Peyer's patch (tissue), 4 donors: ENCODE measurements at places on chromosomes 11 and 22. TPM values are rescaled to one million over a fixed set of nuclear protein-coding genes. Genes with fewer than 3 reads are reported as not detected.

GRCh38 chr22:38032681-38033521 lies 24.3 kb upstream of the PICK1 start:
- no peak for DNase-seq

- no peak for DNase-seq
Measured at GRCh38 chr11:81197396-81197795, 1536.3 kb downstream of the FAM181B start.

NTM gene
- 2.8 TPM for total RNA-seq

- DNase-seq = no peak
Measured at GRCh38 chr11:102449651-102450570, 2.7 kb downstream of the TMEM123 start.

DNA sequence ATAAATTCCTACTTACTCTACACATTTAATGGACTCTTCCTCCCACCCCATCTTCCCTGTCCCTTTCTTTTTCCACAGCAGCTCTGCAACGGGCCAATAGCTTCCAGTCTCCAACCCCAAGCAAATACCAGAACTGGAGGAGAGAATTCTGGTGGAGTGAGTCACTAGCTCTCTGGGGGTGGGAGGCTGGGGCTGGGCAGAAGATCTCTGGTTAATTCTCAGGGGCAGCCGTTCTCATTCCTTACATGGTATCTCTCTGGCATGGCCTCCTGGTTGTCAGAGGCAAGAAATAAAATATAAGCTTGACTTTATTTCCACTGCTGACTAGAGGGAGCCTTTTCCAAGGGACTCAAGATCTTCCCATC lies 90.4 kb upstream of the PARVA start:
- no peak for DNase-seq

GRCh38 chr11:1302041-1302460 lies 7.4 kb downstream of the TOLLIP start:
- DNase-seq = peak; percentile 51

DNA sequence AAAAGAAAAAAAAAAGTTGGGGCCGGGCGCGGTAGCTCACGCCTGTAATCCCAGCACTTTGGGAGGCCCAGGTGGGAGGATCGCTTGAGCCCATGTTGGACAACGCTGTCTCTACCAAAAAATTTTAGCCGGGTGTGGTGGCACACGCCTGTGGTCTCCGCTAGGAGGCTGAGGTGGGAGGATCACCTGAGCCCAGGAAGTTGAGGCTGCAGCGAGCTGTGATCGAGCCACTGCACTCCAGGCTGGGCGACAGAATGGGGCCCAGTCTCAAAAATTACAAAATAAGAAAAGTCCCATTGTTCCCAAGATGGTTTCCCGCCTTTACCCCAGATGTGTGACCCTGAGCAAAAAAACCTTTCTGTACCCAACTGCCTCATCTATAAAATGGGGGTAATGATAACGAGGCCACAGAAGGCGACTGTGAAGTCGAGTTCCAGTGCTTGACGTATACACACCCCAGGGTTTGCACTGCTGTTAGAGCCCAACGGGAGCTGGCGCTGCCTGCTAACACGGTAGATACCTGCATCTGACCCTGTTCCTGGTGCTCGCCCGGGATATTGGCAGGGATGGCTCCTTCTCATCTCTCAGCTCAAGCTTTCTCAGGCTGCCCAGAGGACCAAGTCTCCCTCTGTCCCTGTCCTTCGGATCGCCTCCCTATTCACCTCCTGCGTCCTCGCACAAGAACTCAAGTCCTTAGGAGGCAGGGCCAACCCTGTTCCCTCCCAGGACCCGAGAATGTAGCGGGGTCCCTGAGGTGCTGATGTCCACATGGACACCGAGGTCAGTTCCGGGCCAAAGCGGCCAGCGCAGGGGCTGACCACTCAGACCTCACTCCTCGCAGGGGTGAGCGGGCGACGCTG lies 1.1 kb upstream of the RPLP2 start:
- no peak for DNase-seq

DNA sequence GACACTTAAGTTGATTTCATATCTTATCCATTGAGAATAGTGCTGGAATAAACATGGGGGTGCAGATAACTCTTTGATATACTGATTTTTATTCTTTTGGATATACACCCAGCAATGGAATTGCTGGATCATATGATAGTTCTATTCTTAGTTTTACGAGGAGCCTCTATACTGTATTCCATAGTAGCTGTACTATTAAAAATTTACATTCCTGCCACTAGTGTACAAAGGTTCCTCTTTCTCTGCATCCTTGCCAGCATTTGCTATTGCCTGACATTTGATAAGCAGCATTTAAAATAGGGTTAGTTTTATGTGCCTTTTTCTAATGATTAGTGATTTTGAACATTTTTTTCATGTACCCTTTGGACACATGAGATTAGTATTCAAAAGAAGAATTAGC lies 554.2 kb downstream of the JRKL start:
- DNase-seq = no peak

DNA sequence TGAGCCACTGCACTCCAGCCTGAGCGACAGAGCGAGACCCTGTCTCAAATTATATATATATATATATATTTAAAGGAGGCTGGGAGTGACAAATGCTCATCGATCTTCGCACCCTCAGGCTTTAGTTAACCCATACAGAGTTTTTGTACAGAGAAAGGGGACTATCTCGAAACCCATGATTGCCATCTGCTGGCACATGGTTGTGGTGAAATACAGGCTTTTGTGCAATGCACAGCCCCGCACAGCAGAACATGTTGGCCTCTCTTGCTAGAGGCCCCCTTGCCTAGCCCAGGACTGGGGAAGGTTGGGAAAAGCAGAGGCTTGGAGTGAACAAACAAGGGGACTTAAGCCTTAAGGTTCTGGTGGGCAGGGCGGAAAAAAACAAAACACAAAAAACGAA lies 3.6 kb downstream of the MYBPC3 start:
- DNase-seq = no peak

DNA sequence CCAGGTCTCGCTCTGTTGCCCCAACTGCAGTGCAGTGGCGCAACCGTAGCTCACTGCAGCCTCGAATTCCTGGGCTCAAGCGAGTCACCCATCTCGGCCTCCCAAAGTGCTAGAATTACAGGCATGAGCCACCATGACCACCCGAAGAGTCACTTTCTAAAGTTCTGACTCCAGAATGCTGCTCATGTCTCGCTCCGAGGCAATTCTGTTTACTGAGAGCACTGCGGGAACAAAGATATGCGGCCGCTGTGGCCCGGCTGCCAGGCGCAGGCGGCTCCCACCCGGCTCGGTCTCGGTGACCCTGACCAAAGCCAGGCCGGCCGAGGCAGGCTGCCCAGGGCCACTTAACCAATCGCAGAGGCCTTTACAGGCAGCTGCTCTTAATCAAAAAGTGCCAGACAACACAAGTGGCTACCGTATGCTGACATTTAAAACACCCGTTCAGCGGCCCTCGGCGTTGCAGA lies 78.7 kb downstream of the PHF21B start:
- no peak for DNase-seq

DNA sequence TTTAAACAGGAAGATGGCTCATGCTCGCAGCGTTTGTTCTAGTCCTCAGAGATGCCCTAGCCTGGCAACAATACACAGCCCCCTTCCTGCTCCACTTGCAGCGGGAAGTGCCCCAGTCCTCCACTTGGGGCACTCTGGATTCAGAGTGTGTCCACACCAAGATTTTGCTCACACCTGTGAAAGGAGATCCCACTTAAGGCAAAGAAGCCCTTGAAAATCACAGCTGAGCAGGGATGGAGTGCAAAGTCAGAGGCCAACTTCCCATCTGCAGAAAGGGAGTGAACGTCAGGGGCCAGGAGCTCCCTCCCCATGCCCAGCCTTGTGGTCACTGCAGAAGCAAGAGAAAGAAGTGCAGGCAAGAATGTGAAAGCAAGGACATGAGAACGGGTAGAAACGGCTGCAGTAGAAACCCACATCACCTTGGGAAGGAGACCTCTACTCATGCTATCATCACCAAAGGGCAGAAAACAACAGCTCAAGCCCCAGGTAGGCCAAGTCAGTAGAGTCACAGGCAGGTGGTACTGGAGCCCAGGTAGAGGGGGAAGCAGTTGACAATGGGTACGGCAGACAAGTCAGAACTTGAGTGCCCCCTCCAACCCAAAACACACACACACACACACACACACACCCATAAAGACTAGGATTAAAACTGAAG lies 157.4 kb downstream of the BUD13 start:
- DNase-seq = no peak

GRCh38 chr22:28030473-28030872 lies 111.4 kb upstream of the PITPNB start:
- DNase-seq = no peak

GRCh38 chr11:73498343-73498742 lies 99.6 kb downstream of the FAM168A start:
- DNase-seq = no peak

DNA sequence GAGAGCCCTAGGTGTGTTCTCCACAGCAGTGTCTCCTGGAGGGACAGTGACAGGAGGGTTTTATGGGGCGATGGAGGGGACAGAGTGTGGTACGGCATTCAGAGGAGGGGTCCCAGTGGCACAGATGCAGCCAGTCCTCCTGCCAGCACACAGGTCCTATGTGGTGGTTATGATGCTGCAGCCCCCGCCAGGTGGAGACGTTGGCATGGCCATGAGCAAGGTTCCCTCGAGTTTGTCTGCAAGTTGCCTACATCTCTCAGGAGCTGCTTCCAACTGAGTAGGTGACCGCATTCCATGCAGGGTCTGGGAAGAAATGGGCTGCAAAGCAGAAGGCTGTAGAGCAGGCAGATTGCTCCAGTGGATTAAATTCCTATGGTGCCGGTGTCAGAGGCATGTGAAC lies 646.0 kb downstream of the TBC1D22A start:
- DNase-seq = no peak

EFCAB6 gene
- total RNA-seq = 4.4 TPM

- no peak for DNase-seq
Measured at GRCh38 chr11:99937330-99937729, 749.8 kb upstream of the ARHGAP42 start.

- no peak for DNase-seq
Measured at GRCh38 chr11:108875134-108875533, 210.3 kb downstream of the DDX10 start.

GRCh38 chr11:47318166-47318565 lies 34.3 kb downstream of the MYBPC3 start:
- no peak for DNase-seq

GRCh38 chr22:19590696-19591095 lies 66.5 kb upstream of the CLDN5 start:
- DNase-seq = no peak

DNA sequence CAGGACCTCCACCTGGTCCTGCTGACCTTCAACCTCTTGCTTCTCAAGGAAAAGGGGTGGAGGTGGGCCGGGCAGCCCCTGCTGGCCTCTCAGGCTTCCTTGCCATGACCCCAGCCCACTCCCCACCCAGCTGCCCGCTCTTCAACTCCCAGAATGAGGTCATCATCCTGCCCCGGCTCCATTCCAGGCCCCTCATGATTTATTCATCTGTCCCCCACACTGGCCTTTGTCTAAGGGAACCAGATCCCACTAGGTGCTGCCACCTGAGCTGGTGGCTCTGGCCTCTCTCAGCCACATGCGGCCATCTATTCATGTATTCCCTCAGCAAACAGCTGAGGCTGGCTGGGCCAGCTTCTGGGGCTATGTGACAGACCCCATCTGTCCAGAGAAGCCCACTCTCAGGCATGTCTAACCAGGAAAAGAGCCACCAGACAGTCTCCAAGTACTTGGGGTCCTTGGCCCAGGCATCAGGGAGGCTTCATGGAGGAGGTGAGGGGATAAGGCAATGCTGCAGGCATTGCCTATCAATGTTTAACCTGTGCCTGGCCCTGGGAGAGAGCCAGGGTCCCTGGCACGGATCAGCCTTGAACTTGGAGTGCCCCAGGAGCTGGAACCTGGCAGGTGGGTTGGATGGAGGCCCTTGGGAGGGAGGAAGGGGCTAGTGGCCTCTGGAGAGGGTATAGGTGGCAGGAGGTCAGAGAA lies 2.2 kb upstream of the CABP2 start:
- DNase-seq = no peak

KDM4F gene
- total RNA-seq = not detected

DNA sequence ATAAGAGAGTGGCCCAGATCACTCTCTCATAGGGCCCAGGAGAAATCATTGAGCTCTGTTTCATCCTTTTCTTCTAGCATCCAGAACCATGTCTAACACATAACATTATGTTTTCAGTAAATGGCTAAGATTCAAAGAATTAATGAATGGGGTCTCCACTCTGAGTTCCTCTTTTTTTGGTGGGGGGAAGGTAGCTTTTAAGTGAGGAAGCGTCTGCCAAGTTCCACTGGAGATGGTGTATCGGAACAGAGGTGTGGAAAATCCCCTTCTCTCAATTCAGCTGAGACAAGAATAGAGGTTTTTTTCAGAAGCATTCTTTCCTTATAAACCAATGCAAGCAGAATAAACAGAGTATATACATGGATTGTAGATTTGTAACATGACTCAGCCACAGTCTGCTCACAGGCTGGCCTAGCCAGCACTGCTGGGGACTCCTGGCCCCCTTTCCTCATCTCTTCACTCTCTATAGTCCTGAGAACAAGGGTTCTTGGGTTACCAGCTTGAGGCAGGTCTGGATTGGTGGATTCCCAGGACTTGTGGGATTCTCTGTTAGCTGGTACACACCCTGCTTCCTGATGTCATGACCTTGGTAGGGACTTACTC lies 97.2 kb downstream of the TRAF6 start:
- DNase-seq = no peak
